ENCODE measurements at places on chromosomes 5 and 9.

GRCh38 chr9:124778575-124779367 lies 1.8 kb downstream of the OLFML2A start:
- DNase-seq, result no peak

DNA sequence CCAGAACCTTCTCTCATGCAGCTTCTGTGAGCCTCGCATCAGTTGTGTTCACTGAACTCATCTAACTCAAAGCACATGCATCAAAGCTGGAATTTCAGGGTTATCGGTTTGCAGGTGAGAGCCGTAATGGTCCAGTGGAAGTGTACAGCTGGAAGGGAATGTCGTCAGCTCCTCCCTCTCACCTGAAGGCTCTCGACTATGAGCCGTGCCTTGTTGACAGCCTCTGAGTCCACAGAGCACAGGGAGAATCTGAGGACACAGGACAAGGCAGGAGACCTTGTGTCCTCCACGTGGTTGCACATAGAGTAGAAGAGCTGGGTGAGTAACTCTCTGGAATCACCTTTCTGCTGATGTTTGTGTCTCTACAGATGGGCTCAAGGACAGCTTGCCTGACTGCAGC lies 38.8 kb downstream of the PROP1 start:
- DNase-seq, result no peak

DNA sequence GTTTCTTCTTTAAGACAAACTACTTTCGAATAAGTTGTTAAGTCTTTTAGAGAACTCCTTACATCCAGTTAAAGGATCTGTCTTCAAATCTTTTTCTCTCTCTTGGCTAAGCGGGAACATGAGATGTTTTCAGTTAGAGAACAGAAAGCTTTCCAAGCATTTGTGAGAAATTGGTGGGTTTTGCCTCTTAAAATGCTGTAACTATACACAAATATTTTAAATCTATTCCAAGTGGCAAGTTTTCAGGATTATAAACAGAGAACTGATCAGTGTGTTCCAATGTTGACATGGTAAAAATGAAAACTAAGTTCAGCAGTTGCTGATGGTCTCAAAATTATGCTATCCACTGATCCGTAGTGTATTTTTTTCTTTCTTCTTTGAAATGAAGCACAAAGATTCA lies 100.4 kb downstream of the EBF1 start:
- no peak for DNase-seq

- no peak for DNase-seq
Measured at GRCh38 chr5:154251529-154251928, 61.0 kb downstream of the GALNT10 start.

DNA sequence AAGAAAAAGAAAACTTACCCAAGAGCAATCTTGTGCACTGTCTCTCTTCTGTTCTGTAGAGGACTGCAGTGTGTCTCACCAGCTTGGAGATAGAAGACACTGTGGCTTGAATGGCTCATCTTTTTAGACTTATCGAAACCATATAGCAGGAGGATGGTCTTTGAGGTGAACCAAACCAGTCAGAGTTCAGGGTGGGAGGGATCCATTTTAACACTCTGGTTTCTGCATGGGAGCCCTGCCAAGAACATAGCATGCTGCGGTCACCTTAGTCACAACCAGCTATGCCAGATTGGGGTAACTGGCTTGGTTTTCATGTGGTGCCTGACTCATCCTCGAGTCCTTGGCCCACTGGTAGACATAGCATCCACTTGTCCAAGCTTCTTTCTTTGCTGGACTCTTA lies 135.1 kb downstream of the PAPPA start:
- DNase-seq, result no peak

- DNase-seq, result no peak
Measured at GRCh38 chr5:144812763-144813162, 642.1 kb downstream of the KCTD16 start.

DNA sequence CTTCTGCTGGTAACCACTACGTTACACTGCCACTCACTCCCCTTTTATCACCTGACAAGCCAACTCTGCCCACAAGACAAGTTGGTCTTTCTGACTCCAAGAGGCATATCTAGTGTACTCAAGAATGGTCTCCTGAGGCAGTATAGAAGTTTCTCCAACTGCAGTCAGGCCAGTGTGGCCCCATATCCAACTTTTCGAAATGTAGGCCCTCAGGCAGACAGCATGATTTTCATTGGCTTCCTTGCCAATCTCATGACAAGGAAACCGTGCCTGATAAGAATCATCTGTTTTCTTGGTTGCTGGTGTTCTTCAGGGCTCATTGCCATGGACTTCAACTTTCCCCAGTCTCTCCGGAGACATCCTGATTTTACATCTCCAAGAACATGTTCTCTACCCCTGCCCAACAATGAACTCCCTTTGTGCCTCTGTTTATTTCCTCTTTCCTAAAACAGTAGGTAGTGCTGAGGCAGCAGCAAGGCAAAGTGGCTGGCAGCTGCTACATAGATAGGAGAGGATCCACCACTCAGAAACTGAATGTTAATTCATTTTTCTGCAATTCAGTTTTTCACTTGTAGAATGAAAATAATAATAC lies 62.6 kb upstream of the SEMA6A start:
- no peak for DNase-seq

DNA sequence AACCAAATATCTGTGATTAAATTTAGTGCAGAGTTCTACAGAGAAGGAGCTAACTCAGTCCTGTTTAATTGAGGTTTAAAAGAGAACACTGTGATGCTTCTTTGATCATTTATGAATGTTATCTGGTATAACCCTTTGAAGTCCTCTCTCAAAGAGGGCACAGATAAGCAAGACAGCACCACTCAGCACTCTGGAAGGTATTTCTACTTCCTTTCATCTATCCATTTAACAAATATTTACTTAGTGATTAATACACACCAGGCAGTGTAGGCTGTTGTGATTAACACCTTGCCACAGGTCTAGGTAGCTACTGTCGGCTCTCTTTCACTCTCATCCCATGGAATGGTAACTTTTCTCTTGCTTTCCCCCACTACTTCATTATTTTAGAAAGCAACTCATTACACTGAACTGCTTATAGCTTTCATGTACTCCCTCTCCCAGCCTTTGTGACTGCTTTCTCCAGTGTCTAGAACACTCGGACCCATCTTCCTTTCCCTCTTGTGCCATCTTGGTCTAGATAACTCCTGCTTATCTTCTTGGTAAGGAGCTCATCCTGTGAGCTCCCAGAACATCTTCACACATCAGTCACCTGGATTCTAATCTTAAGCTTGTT lies 54.7 kb downstream of the GLDC start:
- DNase-seq, result no peak
